ENCODE measurements at places on chromosomes 11 and 22.

- DNase-seq: no peak
Observed at GRCh38 chr11:1893581-1894359, 2.1 kb upstream of the PRR33 start.

DNA sequence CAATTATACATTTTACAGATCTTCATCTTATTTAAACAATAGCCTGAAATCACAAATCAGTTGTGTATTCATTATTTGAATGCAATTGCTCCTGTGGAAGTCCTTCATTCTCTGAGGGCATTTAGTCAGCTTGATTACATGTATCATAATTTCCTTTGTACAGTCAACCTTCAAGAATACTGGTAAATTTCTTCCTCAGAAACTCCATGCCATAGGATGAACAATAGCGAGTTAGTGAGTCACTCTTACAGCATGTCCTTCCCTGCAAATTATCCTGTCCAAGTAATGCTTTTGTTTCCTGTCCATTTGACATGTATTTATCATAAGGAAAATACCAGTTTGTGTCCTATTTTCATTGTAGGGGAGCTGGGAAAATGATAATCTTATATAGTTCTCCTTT, 3.8 kb downstream of the OR10S1 start:
- no peak for DNase-seq

DNA sequence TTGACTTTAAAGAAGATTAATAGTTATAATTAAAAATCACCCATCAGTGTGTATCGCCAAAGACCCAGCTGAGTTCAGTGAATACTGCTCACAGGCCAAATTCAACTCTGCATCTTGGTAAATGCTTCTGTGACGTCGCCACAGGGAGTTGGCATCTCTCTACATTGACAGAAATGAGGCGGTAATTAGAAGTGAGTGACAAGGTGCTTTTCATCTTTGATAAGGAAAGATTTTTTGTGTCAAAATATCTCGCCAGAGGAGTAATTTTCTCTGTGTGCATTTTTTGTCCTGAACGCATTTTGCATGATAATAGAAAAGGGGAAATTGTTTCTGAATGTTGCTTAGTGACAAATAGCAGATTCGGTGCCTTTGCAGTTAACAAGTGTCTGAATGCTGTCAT, 345.8 kb downstream of the CNTN5 start:
- no peak for DNase-seq

DNA sequence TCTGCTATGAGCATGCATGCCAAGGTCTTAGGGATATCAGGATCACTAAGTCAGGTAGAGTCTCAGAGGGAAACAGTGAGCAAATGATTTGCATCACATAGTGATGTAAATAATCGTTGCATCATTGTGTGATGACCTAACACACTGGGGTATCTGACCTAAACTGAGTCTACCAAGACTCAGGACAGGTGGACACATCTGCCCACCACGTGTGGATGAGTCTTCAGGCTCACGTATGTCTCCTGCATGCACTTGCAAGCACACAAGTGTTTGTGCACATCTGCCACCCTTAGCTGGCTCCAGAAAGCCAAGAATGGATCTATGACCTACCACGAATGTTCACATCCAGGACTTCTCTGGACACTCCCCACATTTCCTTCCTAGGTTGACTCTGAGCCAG, 111.2 kb downstream of the FEZ1 start:
- DNase-seq: no peak

GRCh38 chr11:58165504-58166106, 23.3 kb upstream of the OR9Q2 start:
- DNase-seq: no peak

GRCh38 chr11:108199446-108200321, 22.8 kb downstream of the NPAT start:
- DNase-seq: no peak

- DNase-seq: peak; percentile 77
Observed at GRCh38 chr22:44242946-44243724, 62.4 kb downstream of the PARVG start.

GRCh38 chr11:127521413-127521812, 520.8 kb upstream of the KIRREL3 start:
- DNase-seq: no peak

- no peak for DNase-seq
Observed at GRCh38 chr22:39725351-39726035, 154.9 kb downstream of the CACNA1I start.

DNA sequence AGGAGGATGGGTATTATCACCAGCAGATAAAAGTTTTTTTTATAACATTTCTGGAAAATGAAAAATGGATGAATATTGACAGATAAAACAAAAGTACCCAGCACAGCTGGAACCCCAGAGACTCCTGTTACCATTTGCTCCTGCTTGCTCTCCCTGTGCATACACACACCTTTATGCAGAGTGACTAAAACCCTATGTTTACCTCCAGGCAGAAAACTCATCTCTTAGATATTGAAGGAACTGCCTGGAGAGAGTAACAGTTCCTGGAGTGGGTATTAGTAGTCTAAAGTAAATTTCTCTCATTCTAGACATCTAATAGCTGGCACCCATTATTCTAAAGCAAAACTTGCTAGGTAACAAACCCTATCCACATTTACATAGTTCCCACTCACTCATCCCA, 38.0 kb downstream of the CYP2R1 start:
- DNase-seq: no peak

GRCh38 chr11:1830322-1831223, 4.2 kb upstream of the SYT8 start:
- DNase-seq: no peak

GRCh38 chr11:31628111-31628510, 118.5 kb downstream of the ELP4 start:
- DNase-seq: no peak

GRCh38 chr11:10304495-10305261, at the start of gene ADM:
Gene ADM (plus strand): TSS chr11:10305073. CDS start chr11:10305701, 628 bp downstream.
- peak; percentile 98 for DNase-seq

GRCh38 chr11:95571718-95572260, 217.8 kb downstream of the FAM76B start:
- DNase-seq: no peak

Measured in esophagus muscularis mucosa (tissue), 4 donors.